ENCODE measurements at places on chromosomes 6 and 20. TPM values are rescaled to one million over a fixed set of nuclear protein-coding genes. Genes with fewer than 3 reads are reported as not detected.

- no peaks in the 10 kb centered on the region for H3K36me3 ChIP-seq
- H3K4me3 ChIP-seq, result no peak overlapping the region
- no peaks in the 10 kb centered on the region for H3K4me1 ChIP-seq
- no peaks in the 10 kb centered on the region for H3K27me3 ChIP-seq
Measured at GRCh38 chr20:21147593-21147992, 21.7 kb downstream of the KIZ start.

DNA sequence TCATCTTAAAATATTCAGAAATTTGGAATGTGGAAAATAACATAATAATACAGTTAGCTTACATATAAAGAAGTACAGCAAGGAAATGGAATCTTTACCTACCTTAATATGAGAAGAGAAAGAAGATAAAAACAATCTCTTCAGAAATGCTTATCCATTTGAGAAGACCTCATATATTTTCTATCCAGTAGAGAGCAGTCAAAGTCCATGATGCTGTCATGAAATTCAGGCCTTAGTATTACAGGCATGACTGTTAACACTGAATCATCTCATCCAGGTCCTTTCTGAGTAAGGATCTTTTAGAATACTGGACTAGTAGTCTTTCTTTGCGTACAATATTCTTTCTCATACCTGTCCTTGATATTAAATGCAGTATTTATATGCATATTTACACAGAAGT, 713.4 kb downstream of the CD109 start:
- no peak overlapping the region for H3K4me3 ChIP-seq
- peak; percentile 55 for DNase-seq
- H3K36me3 ChIP-seq, result no peaks in the 10 kb centered on the region
- H3K27me3 ChIP-seq, result no peaks in the 10 kb centered on the region
- H3K27ac ChIP-seq, result no peak overlapping the region

ADGB gene
- total RNA-seq, result 9.7 TPM

- no peaks in the 10 kb centered on the region for H3K27me3 ChIP-seq
- DNase-seq, result no peak
- peaks cover 3% of the 10 kb centered on the region for H3K36me3 ChIP-seq
- H3K4me3 ChIP-seq, result no peak overlapping the region
Measured at GRCh38 chr20:35237486-35237885, 11.0 kb downstream of the MMP24 start.

GRCh38 chr6:52019881-52020280, 67.5 kb downstream of the PKHD1 start:
- H3K4me3 ChIP-seq, result no peak overlapping the region
- H3K27ac ChIP-seq, result no peak overlapping the region
- DNase-seq, result no peak
- no peaks in the 10 kb centered on the region for H3K36me3 ChIP-seq

GRCh38 chr6:144834426-144835038, 549.4 kb downstream of the UTRN start:
- no peak for DNase-seq
- H3K36me3 ChIP-seq, result peaks cover 18% of the 10 kb centered on the region
- no peaks in the 10 kb centered on the region for H3K4me1 ChIP-seq
- no peaks in the 10 kb centered on the region for H3K27me3 ChIP-seq
- no peak overlapping the region for H3K27ac ChIP-seq

GRCh38 chr6:135114355-135115145, 59.9 kb upstream of the HBS1L start:
- peaks cover 2% of the 10 kb centered on the region for H3K27me3 ChIP-seq
- no peak for DNase-seq
- no peak overlapping the region for H3K4me3 ChIP-seq
- H3K27ac ChIP-seq, result no peak overlapping the region
- no peaks in the 10 kb centered on the region for H3K36me3 ChIP-seq

- no peaks in the 10 kb centered on the region for H3K27me3 ChIP-seq
- DNase-seq, result no peak
- H3K36me3 ChIP-seq, result peaks cover 7% of the 10 kb centered on the region
- H3K27ac ChIP-seq, result no peak overlapping the region
Measured at GRCh38 chr20:3613821-3614440, 49.3 kb downstream of the GFRA4 start.

ESR1 gene
- total RNA-seq, result 3.7 TPM

DNA sequence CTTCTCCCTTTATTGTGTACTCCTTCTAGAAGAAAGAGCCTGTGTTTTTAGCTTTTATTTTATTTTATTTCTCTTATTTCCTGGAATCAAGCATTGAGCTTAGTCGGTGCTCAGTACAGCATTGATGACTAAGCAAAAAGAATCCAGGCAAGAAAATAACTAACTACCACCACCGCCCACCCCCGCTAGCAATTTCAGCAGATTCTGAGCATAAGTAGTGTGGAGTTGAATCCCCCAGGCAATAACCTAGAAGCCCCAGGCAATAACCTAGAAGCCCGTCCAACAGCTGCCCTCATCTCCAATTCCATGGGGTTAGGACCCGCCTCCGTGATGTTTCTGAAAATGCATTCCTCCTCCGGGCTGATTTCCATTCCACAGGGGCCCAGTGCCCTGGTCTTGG, 258.0 kb upstream of the TAB2 start:
- no peaks in the 10 kb centered on the region for H3K36me3 ChIP-seq
- H3K27ac ChIP-seq, result no peak overlapping the region
- DNase-seq, result peak; percentile 32
- peaks cover 8% of the 10 kb centered on the region for H3K4me1 ChIP-seq

GRCh38 chr6:6968731-6969552, 138.8 kb upstream of the RREB1 start:
- H3K4me3 ChIP-seq, result no peak overlapping the region
- no peaks in the 10 kb centered on the region for H3K36me3 ChIP-seq
- no peak for DNase-seq
- no peak overlapping the region for H3K27ac ChIP-seq
- no peaks in the 10 kb centered on the region for H3K27me3 ChIP-seq
- H3K4me1 ChIP-seq, result no peaks in the 10 kb centered on the region

GRCh38 chr6:111952274-111952673, 79.0 kb upstream of the FYN start:
- no peaks in the 10 kb centered on the region for H3K27me3 ChIP-seq
- no peak for DNase-seq
- no peaks in the 10 kb centered on the region for H3K36me3 ChIP-seq
- no peak overlapping the region for H3K4me3 ChIP-seq
- peaks cover 4% of the 10 kb centered on the region for H3K4me1 ChIP-seq

GRCh38 chr6:3722785-3723184, 28.7 kb downstream of the PXDC1 start:
- no peaks in the 10 kb centered on the region for H3K27me3 ChIP-seq
- H3K27ac ChIP-seq, result peak overlapping the region; percentile 66
- peaks cover 7% of the 10 kb centered on the region for H3K4me1 ChIP-seq

TGM2 gene
- total RNA-seq, result 194 TPM

DNA sequence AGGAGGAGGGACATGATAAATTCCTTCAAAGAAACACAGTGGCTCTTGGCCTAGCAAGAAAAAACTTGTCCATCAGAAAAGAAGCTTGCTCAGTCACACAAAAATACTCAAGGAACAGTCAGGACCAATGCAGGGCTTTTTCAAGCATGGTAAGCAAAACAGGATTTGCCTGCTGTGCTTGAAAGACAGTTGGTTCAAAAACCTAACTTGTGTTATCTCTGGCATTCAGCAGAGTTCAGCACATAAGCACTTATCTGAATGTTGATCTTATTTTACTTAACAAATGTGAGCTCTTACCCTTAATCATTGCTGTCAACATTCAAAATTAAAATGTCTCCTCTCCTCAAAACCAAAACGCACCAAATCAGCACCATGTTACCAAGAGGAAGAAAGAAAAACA, 38.3 kb downstream of the ATG5 start:
- no peak overlapping the region for H3K4me3 ChIP-seq
- no peak for DNase-seq
- H3K36me3 ChIP-seq, result peaks cover 13% of the 10 kb centered on the region
- peaks cover 3% of the 10 kb centered on the region for H3K4me1 ChIP-seq
- no peak overlapping the region for H3K27ac ChIP-seq

TMEM217 gene
- total RNA-seq, result 0.40 TPM

DNA sequence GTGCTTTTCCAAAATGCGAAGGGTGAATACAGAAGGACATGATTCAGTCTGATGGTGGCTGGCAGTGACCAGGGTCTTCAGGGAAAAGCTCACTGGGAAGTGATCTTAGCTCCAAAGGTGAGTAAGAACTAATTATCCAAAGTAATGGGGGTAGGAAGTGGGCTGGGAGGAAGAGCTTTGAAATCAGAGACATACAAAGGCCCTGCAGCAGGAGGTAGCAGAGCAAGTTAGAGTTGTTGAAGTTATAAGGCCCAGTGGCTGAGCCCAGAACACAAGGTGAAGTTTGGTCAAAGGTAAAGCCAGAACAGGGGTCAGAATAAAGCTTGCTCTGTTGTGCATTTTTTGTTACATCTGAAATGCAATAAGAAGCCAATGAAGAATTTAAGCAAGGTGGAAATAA, 81.2 kb downstream of the PLCB1 start:
- no peak overlapping the region for H3K27ac ChIP-seq
- no peaks in the 10 kb centered on the region for H3K27me3 ChIP-seq
- DNase-seq, result no peak
- H3K4me1 ChIP-seq, result peaks cover 3% of the 10 kb centered on the region

GRCh38 chr20:51811514-51812128, 9.3 kb upstream of the SALL4 start:
- H3K4me3 ChIP-seq, result no peak overlapping the region
- peaks cover 28% of the 10 kb centered on the region for H3K4me1 ChIP-seq
- no peaks in the 10 kb centered on the region for H3K27me3 ChIP-seq

- H3K36me3 ChIP-seq, result no peaks in the 10 kb centered on the region
- no peak overlapping the region for H3K27ac ChIP-seq
- no peak for DNase-seq
- H3K4me3 ChIP-seq, result no peak overlapping the region
- H3K4me1 ChIP-seq, result peaks cover 7% of the 10 kb centered on the region
- no peaks in the 10 kb centered on the region for H3K27me3 ChIP-seq
Measured at GRCh38 chr20:32294071-32294470, 16.6 kb downstream of the KIF3B start.

DNA sequence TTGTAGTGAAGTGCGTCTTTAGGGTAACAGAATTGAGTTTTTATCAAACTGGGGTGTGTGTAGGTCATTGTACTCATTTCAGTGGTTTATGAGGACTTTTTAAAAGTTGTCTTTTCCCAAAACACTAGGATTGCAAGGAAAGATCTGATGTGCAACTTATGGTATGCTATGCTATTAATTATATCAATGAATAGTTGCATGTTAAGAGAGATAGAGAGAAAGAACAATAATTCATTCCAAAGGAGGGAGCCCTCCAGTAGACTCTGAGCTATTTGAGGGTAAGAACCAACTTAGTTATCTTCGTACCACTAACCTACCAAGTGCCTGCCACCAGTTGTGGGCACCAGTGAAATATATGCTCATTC, 117.1 kb downstream of the RNF144B start:
- no peak overlapping the region for H3K4me3 ChIP-seq
- no peak for DNase-seq
- H3K4me1 ChIP-seq, result no peaks in the 10 kb centered on the region

- H3K36me3 ChIP-seq, result no peaks in the 10 kb centered on the region
- no peak overlapping the region for H3K4me3 ChIP-seq
- no peaks in the 10 kb centered on the region for H3K27me3 ChIP-seq
- DNase-seq, result no peak
- no peak overlapping the region for H3K27ac ChIP-seq
Measured at GRCh38 chr6:40125680-40126394, 191.6 kb upstream of the MOCS1 start.

- peaks cover 7% of the 10 kb centered on the region for H3K4me1 ChIP-seq
- peak; percentile 19 for DNase-seq
- no peak overlapping the region for H3K27ac ChIP-seq
- H3K36me3 ChIP-seq, result peaks cover 8% of the 10 kb centered on the region
Measured at GRCh38 chr6:159801935-159802334, 1.9 kb downstream of the PNLDC1 start.

All from lung (tissue), 17 donors.